ENCODE measurements at places on chromosomes 6 and 20.
A peak's percentile ranks its signal among the peaks of the same experiment; 100 is the strongest.

DNA sequence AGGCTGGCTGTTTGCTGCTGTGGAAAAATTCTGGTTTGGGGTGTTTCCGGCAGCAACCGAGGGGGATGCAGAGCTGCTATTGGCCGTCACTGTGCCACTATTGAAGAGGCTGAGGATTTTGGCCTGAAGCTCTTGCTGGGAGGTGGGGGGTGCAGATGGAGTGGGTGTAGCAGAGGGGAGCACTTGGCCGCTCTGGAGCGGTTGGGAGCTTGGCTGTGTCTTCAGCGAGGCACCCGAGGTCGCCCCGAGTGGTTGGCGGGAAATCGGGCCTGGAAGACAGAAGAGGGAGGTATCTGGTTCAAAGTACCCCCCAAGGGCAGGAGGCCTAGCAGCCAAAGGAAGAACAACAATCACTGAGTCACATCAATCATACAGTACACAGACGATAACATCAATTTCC lies 27.1 kb downstream of the NCOA5 start:
- DNase-seq, result no peak

DNA sequence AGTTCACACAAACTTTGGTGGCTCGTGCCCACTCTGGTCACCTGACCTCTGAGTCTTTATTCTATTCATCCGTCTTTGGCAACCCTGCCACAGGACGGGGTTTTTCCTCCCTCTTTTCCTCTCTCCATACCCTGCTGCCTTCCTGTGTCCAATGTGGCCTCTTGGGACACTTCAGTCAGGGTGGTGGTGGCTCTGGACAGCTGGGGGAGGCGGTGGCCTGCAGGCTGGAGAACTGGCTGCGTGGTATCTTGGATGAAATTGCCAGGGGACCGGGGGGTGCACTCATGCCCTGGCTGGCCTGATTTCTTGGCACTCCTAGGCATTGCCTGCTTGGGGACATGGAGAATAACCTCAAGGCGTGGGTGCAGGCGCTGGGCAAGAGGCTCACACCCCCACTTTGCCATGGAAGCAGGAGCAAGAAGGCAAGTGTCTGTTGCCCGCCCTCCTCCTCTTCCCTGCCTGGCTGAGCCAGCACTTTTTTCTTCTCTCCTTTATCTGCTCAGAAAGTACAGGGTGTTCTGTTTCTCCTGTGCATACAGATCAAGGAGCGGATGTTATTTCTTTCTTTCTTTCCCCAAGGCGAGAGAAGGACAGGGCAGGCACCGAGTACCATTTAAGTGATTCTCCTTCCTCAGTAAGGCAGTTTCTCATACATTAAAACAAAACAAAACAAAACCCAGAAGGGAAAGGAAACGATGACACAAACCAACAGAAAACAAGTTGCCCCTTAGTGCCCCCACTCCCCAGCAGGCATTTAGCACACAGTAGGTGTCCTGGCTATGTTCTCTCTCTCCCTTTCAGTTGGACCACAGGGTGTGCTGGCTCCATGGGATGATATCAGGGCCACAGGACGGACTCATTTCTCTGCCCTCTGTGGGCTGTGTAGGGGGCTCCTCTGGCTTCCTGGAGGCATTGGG lies 155.5 kb upstream of the RNF24 start:
- DNase-seq, result peak; percentile 51

DNA sequence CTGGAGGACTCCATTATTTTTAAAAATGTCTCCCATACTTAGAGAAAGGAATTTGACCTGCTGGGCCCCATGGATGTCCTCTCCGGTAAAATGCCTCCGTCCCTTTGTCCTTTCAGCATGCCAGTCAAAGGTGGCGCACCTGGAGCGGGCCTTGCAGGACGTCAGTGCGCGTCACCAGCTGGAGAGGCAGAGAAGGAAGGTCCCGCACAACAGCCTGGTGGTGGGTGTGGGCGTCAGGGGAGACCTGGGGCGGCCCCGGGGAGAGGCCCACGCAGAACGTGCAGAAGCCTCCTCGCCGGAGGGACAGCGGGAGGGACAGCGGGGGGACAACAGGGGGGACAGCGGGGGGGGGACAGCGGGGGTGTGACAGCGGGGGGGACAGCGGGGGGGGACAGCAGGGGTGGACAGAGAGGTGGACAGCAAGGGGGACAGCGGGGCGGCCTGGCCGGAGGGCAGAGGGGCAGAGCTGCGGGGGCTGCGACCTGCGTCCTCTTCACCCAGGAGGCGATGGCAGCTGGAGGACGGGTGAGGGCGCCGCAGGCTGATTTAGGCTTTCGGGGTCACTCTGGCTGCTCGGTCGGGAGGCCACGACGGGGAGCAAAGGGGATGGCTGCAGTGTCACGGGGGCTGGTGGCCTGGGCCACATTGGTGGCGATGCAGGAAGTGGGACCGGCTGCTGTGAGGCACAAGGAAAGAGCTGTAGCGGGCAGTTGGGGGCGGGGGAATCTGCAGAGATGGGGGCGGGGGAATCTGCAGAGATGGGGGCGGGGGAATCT lies 859 bp upstream of the KIF25 start:
- no peak for DNase-seq

- no peak for DNase-seq
Measured at GRCh38 chr20:49831770-49832631, 19.4 kb downstream of the SLC9A8 start.

DNA sequence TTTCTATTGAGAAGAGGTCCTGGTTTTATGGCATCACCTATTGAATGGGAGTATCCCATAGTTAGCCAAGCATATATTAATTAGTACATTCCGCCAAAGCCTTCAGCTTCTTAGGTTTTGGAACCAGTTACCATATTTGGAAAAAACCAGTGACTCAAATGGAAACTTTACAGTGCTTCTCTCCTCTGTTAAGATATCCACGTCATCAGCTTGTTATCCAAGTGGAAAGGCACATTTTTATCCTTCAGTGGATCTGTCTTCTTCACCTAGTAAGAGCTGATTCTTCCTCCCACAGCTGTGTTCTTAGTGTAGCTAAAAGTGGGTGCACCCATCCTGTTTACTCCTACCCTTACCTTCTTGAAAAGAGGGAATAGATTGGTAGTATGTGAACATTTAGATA lies 34.5 kb downstream of the TPD52L1 start:
- DNase-seq, result no peak

- DNase-seq, result no peak
Measured at GRCh38 chr6:106913676-106914280, 60.8 kb downstream of the CD24 start.

- no peak for DNase-seq
Measured at GRCh38 chr20:33624399-33624798, 37.7 kb upstream of the C20orf144 start.

DNA sequence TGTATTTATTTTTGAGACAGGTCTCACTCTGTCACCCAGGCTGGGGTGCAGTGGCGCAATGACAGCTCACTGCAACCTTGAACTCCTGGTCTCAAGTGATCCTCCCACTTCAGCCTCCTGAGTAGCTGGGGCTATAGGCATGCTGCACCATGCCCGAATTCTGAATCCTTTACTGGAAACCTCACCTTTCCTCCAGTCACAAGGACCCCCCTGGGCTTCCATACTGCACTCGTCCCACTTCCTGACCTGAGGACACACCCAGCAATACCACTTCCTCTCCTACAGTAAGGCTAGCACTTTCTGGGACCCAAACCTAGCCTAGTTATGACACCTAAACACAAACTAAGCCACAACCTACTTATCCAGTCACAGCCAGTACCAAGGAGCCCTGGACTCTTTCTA lies 68.2 kb downstream of the FAM217A start:
- no peak for DNase-seq

DNA sequence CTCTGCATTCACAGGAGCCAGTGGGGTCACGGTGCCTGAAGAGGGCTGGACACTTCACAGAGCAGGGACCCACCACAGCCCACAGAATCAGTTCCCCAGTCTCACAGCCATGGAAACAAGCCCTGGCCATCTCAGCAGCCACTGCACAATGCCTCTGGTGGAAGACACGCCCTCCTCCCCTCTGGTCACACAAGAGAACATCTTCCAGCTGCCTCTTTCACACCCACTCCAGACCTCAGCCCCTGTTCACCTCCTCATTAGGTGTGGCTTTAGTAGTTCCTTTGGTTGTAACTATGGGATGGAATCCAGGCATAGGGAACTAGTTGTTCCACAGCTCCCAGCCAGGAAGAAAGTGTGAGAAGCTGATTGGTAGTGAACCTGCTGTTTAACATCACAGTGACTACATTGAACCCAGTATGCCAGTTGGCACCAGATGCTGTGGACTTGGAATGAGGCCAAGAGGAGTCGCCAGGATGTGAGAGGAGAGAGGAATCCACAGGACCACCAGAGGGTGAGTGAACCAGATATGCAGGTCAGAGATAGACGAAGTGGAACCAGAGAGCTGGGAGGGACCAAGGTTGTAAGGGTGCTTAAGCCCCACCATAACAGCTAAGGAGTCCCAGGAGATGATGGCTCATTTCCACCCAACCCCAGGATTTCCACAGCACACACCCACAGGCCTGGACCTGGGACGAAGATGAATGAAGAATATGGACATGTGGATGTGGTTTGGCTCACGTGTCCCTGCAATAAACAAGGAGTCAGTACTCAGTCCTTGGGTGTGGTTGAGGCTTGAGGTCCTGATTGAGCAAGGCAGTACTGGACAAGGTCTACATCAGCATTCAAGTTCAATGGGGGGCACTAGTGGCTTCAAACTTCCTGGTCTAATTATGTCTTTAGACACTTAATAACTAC lies 8.8 kb upstream of the BTN3A3 start:
- no peak for DNase-seq

Data from anterior cingulate cortex (tissue), 58 donors.